Stimulated activated CD4-positive, alpha-beta T cell treated with anti-CD3 and anti-CD28 coated beads, TNF-alpha, amount 100 ng/mL, for 4 hours (primary cell): ENCODE measurements at places on chromosomes 5 and 9.

DNA sequence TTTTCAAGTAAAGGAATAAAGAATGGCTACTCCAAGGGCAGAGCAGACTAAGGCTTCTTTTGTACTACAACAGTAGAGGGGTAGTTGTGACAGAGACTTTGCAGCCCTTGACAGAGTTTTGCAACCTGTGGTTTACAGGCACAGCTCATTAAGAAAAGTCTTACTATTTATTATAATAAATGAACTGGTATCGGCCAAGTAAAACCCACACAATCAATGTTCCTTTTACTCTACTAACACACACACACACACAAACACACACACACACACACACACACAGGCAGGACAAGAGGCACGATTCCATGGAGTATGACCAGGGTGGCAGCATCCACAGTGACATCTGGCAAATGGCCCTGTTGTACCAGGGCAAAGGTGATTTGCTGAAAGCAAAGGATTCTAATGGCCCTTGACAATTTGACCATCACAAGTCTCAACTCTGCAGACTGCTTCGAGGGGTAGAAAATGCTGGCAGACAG is 59.1 kb upstream of the GOLPH3 start:
- no peak for DNase-seq

GRCh38 chr5:98614341-98614740 is 159.1 kb upstream of the RGMB start:
- DNase-seq: no peak

- DNase-seq: no peak
These were observed 4.2 kb downstream of the UBE2QL1 start for GRCh38 chr5:6452622-6453504.

DNA sequence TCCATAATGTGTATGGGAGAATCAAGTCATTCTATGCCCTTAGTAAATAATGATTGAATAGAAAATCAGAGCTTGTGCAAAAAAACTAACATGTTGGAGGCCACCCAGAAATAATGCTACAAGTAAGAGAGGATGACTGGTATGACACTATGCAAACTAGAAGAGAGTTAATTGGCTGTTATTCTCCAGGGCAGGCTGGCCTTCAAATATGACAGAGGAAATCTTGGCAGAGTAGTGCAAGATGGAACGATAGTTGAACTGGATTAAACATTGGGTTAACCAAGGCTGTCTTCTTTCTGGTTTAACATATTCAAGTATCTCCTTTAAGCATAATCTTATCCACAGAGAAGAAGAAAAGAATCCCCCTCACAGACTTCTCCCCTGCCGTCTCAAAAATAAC is 196.1 kb downstream of the MPDZ start:
- no peak for DNase-seq

- no peak for DNase-seq
These were observed 17.0 kb upstream of the ARHGAP26 start for GRCh38 chr5:142753116-142753631.

DNA sequence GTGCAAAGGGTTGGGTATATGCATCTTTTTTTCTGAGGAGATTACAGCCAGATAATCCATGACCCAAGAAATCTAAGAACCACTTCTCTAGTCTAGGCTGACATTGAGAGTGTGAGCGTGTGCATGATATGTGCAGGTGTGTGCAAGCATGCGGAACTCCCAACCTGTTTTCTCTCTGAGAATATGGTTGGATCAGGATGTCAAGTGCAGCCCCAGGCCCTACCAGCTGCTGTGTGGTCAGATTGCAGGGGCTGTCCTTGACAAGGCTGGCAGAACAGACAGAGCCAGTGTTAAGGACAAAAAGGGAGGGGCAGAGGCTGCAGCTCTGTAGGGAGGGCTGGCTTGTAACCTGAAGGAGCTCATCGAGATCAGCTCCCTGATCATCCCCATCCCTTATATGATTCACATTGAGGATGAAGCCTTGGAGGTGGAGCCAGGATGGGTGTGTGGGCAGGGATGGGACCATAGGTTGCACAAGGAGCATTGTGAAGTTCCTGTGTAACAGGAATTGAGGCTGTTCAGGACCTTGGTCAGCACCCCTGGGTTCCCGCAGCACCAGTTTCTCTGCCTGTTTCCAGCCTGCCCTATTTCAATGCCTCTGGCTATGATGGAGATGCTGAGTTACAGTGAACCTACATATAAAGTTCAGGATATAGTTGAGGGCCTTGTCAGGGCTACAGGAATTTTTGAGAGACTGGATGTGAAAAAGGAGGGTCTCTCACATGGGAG is 52.6 kb upstream of the ARAP3 start:
- no peak for DNase-seq

DNA sequence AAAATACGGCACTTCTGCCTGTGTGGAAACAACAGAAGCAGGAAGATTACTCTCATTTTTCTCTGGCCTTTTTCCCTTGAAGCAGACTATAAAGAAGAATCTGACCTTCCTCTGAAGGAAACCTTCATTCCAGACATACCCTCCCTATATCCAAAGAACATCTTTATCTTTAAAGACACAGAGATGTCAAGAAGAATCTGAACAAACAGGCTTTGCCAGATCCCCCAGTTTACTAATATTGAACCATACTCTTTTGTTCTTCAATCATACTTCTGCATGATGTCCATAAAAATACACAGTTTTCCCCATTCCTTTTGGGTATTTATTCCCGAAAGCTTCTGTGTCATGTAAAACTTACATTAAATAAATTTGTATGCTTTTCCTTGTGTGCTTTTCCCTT is 225.8 kb downstream of the MAT2B start:
- DNase-seq: no peak

DNA sequence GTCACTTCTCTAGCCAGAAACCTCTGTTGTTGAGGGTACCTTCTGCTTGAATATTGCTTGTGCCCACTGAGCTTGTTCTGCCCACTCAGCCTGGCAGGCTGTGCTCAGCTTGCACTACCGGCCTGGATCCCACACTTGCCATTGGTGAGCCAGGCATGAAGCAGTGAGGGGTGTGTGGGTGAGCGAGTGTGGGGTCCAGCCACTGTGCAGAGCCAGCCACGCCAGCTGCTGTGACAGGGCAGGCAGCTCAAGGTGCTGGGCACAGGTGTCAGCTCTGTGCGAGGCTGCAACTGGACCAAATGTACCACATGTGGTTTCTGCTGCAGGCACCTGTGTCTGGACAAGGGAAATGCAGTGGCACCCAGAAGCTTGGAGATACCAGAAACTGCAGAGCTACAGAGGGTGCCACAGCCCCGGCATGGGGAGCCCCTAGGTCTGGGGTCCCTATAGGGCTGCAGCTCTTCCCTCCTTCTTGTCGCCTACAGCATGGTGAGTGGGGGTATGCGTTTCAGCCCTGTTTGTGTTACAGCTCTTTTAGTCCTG is 305.1 kb upstream of the RIOK2 start:
- DNase-seq: no peak

GRCh38 chr9:136273921-136274785 is 28.5 kb upstream of the QSOX2 start:
- DNase-seq: no peak

GRCh38 chr5:171543148-171543815 is 123.8 kb downstream of the FGF18 start:
- DNase-seq: no peak
